ENCODE measurements at places on chromosomes 2 and 18.
A peak's percentile ranks its signal among the peaks of the same experiment; 100 is the strongest.

DNA sequence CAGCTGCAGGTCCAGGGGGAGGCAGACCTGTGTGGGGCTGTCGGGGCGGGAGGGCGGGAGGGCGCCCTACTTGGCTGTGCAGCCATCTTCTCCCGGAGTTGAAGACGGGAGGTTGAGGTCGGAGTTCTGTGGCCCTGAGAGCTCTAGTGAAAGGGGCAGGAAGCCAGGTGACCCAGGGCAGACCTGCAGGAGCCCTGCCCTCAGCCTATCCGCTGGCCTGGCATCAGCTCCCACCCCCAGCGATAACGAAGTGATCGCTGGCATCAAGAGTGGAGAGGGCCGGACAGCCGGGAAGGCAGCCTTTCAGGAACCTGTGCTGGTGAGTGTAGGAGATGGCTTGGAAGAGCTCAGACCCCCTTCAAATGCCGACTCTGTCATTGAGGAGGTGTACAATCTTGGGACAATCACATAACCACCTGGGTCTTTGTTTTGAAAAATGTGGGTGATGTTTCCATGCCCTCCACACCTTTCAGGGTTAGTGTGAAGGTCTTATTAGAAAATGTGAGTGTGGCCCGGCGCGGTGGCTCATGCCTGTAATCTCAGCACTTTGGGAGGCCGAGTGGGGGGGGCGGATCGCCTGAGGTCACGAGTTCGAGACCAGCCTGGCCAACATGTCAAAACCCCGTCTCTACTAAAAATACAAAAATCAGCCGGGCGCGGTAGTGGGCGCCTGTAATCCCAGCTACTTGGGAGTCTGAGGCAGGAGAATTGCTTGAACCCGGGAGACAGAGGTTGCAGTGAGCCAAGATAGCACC, 1.3 kb downstream of the ARHGEF4 start:
- DNase-seq, result no peak

DNA sequence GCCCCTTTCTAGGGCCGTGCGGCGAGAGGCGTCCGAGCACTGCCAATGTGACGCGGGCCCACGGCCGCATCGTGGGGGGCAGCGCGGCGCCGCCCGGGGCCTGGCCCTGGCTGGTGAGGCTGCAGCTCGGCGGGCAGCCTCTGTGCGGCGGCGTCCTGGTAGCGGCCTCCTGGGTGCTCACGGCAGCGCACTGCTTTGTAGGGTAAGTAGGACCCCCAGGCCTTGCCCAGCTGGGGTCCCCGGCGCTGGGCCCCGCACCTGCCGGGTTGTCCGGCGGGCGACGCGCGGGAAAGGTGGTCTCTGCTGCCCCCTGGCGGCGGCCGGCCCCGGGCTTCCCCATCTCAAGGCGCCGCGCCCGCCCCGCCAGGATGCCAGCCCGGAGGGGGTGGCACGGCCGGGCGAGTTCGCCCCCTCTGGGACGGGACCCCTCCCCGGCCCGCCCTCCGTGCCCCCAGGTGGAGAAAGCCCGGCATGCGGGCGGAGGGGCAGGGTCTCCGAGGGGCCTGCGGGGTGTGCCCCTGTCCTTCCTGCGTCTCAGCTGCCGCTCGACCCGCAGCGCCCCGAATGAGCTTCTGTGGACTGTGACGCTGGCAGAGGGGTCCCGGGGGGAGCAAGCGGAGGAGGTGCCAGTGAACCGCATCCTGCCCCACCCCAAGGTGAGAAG, 1.9 kb downstream of the PRSS56 start:
- peak; percentile 73 for DNase-seq

GRCh38 chr18:24006712-24007313, 7.7 kb upstream of the TTC39C start:
- DNase-seq, result no peak

DNA sequence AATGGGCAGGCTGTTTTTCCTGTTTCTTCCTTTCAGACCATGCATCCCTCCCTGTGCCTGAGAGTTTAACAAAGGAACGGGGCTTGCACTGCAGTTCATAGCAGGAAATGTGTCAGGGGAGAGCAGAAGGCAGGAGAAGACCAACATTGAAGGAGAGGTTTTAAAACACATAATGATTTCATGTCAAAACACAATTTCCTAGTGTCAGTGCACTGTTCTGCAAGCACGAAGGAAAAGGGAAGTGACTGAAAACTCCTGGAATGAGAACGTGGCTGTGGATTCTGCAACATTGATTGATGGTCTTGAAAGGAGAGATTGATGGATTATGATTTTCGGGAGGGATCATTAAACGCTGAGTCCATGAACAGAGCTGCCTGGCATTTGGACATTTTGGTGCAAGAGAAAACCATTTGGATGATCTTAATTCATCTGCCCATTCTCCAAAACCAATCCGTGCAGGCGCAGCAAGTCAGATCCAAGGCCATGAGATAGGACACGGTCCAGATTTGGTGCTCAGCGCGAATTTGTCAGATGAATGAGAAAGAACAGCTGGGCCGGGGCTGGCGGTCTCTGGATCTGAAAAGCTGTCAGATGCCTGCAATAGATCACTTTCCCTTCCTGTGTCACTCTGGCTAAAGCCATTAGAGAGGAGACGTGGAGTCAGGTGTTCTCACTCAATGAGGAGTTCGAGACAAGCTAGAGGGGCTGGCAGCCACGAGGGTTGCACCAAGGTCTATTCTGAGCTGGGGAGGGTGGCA, 38.4 kb downstream of the C1QL2 start:
- no peak for DNase-seq

GRCh38 chr2:206273905-206274304, 558 bp upstream of the ZDBF2 start:
- no peak for DNase-seq

DNA sequence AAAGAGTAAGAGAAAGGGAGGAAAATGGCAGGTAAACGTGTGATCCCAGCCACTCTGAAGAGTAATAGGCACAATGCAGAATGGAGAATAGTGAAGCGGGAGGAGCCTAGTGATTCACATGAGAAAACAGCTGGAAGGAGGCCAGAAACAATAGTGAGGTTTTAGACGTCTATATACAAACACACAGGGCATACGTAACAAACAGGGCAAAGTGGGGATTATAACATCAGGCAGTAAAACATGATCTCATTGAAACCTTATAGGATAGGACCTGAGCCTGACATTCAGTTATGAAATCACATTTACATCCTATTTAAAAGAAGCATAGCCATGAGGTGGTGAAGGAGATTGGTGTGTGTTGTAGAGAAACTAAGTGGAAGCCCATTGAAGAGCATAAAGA, 33.0 kb upstream of the GATA6 start:
- no peak for DNase-seq

DNA sequence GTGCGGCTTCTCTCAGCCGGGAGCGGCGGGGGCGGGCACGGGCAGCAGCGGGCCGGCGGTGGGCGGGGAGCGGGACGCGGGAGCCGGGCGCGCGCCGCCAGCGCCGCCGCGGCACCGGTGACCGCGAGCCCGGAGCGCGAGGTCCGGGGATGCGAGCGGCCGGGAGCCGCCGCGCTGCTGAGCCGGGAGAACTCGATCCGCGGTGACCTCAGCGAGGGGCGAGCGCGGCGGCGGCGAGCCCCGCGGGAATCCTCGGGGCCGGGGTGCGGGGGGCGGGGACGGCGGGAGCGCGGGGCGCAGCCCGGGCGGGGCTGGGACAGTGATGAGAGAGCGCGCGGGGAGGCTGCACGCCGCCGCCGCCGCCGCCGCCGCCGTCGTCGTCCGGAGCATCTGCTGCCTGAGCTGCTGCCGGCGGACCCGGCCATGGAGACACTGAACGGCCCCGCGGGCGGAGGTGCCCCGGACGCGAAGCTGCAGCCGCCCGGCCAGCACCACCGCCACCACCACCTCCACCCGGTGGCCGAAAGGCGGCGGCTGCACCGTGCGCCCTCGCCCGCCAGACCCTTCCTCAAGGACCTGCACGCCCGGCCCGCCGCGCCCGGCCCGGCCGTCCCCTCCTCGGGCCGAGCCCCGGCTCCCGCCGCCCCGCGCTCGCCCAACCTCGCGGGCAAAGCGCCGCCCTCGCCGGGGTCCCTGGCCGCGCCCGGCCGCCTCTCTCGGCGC, at the start of gene MTCL1:
Gene MTCL1 (plus strand): TSS at position 319 of the 723 bp plus-strand sequence. CDS start 105 bp downstream, at position 424.
- no peak for DNase-seq

DNA sequence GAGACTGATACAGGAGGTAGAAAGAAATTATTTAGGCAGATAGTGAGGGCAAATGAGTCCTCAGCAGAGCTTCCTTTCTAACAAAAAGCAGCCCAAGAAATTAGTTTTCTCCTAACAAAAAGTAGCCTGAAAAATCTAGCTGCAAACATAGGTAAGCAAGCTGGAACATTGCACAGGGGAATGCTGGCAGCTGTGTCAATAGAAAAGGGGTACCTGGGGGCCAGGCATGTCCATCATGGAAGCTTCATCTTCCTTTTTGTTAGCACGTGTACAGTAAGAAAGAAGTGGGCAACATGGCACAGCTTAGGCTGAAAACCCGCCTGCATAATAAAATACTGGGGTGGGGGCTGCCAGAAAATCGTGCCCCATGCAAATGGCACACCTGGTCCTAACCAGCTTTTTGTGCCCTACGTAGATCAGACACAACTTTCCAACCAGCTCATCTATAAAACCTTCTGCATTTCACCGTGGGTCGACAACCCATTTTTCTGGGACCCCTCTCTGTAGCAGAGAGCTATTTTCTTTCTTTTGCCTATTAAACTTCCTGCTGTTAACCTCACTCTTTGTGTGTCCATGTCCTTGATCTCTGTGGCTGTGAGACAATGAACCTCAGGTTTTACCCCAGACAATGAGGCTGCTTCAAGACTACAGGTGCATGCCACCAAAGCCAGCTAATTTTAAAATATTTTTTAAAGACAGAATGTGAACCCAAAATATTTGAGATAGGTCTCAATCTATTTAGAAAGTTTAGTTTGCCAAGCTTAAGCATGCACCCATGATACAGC, 6.6 kb upstream of the MTHFD2 start:
- DNase-seq, result no peak

DNA sequence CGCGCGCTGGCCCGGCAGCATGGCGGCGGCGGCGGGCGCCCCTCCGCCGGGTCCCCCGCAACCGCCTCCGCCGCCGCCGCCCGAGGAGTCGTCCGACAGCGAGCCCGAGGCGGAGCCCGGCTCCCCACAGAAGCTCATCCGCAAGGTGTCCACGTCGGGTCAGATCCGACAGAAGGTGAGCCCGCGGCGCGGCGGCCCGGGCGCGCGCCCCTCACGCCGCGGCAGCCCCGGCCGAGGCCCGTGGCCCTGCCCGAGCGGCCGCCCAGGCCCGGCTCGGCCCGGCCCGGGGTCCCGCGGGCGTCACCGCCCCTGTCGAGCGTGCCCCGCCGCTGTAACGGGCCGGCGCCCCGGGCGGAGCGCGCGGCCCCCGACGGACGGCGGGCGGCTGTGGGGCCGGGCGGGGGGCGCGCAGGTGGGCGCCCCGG, 218 bp downstream of the DGKD start:
- DNase-seq, result no peak

- no peak for DNase-seq
These were observed 4.6 kb upstream of the C18orf63 start for GRCh38 chr18:74311000-74311399.

GRCh38 chr2:150900913-150901312, 360.8 kb downstream of the RBM43 start:
- DNase-seq, result no peak

- peak; percentile 43 for DNase-seq
These were observed 26.6 kb upstream of the NOTO start for GRCh38 chr2:73175663-73176204.

- no peak for DNase-seq
These were observed 84.9 kb downstream of the TPO start for GRCh38 chr2:1498176-1498575.

DNA sequence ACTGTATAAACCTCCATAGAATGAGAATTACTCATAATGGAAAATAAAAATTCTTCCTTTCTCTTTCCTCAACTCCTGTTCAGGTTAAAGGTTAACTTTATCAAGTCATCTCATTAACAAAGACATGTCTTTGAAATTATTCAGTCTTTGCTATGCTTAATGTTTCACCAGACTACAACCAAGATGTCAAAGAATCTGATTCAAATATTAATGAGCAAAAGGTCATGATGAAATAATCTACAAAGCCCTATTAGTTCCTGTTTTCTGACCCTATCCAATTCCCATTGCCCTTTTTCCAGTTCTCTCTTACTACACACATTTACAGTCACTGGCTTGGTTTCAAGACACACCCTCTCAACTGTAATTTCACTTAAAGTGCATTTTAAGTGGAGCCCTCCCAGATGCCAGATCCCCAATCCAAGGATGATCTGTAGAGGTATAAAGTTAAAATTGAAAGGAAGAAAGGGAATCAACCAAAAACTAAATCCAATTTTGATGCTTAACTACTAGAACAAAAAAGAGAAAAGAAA, 246.9 kb upstream of the CYP26B1 start:
- DNase-seq, result no peak

GRCh38 chr2:25165992-25166875, 2.1 kb downstream of the POMC start:
- no peak for DNase-seq

GRCh38 chr18:11526675-11527074, 82.7 kb upstream of the SLC35G4 start:
- DNase-seq, result no peak

GRCh38 chr2:178403671-178404306, 47.2 kb downstream of the PRKRA start:
- no peak for DNase-seq

DNA sequence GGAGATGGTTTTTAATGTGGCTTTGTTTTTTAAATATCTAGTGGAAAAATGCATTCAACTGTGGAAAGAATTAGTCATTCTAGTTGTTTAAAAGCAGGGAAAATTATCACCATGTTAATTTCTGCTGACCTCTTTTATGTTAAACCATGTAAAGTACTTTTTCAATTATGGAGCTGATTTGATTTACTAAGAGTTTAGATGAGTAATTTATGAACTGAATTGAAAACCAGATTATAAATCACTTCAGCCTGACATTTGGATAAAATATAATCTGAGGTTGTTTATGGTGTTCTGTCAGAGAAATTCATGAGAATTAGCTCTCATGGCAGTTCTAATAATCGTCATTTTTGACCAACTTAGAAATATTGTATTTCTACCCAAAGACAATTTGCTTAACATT, 11.6 kb downstream of the ITGA4 start:
- no peak for DNase-seq

DNA sequence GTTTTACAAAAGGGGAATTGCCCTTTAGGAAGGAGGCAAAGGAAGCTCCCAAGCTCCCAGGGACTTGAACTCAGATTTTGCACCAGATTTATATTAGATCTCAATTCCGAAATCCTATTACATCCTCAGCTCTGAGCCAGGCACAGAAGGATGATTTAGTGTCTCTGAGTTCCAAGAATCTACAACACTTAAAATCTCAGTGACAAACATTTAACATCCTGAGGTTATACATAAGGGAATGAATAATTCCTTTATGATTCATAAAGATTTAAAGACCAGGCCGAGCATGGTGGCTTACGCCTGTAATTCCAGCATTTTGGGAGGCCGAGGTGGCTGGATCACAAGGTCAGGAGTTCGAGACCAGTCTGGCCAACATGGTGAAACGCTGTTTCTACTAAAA, 16.5 kb upstream of the SLC20A1 start:
- DNase-seq, result no peak

- DNase-seq, result no peak
These were observed 145.9 kb downstream of the ACKR3 start for GRCh38 chr2:236715491-236715961.
